Caco-2 (cell line): ENCODE measurements at places on chromosomes 16 and 17. TPM values are rescaled to one million over a fixed set of nuclear protein-coding genes. Genes with fewer than 3 reads are reported as not detected.

Gene CA5A
- 0.74 and 1.7 TPM in 2 replicates for total RNA-seq

Gene GALR2
- 0.50 and 0.79 TPM in 2 replicates for total RNA-seq

Gene GLIS2
- 12.3 and 13.1 TPM in 2 replicates for total RNA-seq

Gene CTRB1
- not detected in 2 replicates for total RNA-seq

Gene SENP3
- 29.2 and 30.2 TPM in 2 replicates for total RNA-seq

Gene TPSG1
- total RNA-seq = not detected in 2 replicates

Gene C17orf58
- 13.5 and 14.4 TPM in 2 replicates for total RNA-seq

DNA sequence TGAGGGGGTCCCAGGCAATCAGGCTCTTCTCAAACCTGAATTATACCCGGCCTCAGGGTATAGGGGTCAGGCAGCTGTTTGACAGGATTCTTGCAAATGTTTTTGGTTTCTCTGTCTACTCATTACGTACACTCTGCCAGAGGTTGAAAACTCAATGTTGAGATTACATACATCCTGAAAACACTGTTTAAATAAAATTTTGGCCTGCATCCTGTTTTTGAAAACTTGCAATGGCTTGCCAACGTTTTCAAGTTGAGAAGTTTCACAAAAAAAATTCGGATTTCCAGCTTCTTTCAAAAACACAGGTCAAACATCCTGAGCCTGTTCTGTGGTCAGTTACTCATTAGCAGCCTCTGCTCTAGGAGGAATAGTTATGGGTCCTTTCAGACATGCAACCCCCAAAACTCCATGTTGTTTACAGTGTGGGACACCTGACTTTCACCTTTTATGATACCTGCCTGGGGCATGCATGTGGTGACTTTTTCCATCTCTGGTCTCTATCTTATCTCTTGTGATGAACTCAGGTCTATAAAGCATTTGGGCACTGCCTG is 577.8 kb downstream of the WWOX start:
- H3K4me3 ChIP-seq = no peak overlapping the region
- H3K36me3 ChIP-seq = no peaks in the 10 kb centered on the region
- H3K27me3 ChIP-seq = no peaks in the 10 kb centered on the region
- H3K4me1 ChIP-seq = no peaks in the 10 kb centered on the region
- no peak for DNase-seq

- peaks cover 13% of the 10 kb centered on the region for H3K4me1 ChIP-seq
- H3K27me3 ChIP-seq = no peaks in the 10 kb centered on the region
- no peak for DNase-seq
- H3K4me3 ChIP-seq = no peak overlapping the region
- no peaks in the 10 kb centered on the region; the same call in 1 of the 2 replicates for H3K36me3 ChIP-seq
- no peak overlapping the region for H3K27ac ChIP-seq
Observed at GRCh38 chr16:55505333-55506015, 3.4 kb upstream of the LPCAT2 start.

GRCh38 chr17:65013613-65014391 is 42.7 kb downstream of the GNA13 start:
- no peak for DNase-seq
- H3K4me3 ChIP-seq = no peak overlapping the region
- no peaks in the 10 kb centered on the region for H3K27me3 ChIP-seq
- H3K27ac ChIP-seq = no peak overlapping the region
- no peaks in the 10 kb centered on the region for H3K4me1 ChIP-seq

- DNase-seq = no peak
- H3K27ac ChIP-seq = peak overlapping the region; percentile 82
- peaks cover 64% of the 10 kb centered on the region for H3K4me1 ChIP-seq
- no peaks in the 10 kb centered on the region for H3K27me3 ChIP-seq
- H3K36me3 ChIP-seq = no peaks in the 10 kb centered on the region
- H3K4me3 ChIP-seq = no peak overlapping the region
Observed at GRCh38 chr17:66549731-66550207, 247.4 kb downstream of the PRKCA start.

- no peak for DNase-seq
- peaks cover 18% of the 10 kb centered on the region for H3K4me1 ChIP-seq
- no peak overlapping the region for H3K4me3 ChIP-seq
- H3K36me3 ChIP-seq = no peaks in the 10 kb centered on the region
Observed at GRCh38 chr17:64111831-64112230, 18.1 kb downstream of the ERN1 start.

GRCh38 chr16:15897834-15898254 is 9.4 kb upstream of the CEP20 start:
- H3K4me3 ChIP-seq = no peak overlapping the region
- H3K27me3 ChIP-seq = no peaks in the 10 kb centered on the region
- no peaks in the 10 kb centered on the region for H3K36me3 ChIP-seq
- peaks cover 9% of the 10 kb centered on the region for H3K4me1 ChIP-seq

DNA sequence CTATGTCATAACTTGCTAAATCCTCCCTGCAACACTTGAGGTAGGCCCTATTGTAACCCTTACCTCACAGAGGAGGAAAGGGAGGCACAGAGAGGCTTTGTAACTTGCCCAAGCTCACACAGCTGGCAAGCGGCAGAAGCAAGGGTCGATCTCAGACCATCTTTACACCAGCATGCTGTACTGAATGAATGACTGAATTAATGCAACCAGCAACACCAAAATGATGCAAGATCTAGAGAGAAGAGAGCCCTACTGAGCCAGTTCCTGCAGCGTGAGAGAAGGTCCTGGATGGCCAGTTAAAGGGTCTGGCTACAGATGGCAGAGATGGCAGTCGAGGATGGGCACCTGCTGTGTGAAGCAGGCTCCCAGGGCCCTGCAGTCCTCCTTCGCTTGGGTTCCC is 8.2 kb upstream of the KLHL36 start:
- H3K27ac ChIP-seq = no peak overlapping the region
- no peak for DNase-seq
- no peaks in the 10 kb centered on the region for H3K27me3 ChIP-seq

DNA sequence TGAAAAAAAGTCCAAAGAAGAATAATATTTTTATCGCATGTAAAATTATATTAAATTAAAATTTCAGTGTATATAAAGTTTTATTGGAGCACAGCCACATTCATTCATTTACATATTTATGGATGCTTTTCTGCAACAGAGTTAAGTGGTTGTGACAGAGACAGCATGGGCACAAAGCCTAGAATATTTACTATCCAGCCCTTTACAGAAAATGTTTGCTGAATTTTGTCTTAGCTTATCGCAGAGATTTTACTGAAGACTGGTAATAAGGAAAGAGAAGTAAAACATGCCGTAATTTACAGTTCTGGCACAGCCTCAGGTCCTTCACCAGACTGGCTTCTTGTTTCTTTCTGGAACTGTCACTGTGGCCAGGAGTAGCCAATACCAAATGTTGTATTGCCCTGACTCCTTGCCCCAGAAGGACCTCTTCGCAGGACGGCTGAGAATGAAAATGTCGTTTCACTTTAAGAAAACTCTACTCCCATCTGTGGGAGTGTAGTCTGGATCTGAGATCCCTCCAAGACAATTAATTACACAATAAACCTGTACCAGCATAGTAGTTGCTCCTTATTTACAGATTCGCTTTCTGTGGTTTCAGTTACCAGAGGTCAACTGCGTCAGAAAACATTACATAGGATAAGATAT is 94.9 kb upstream of the GOT2 start:
- no peaks in the 10 kb centered on the region for H3K27me3 ChIP-seq
- no peaks in the 10 kb centered on the region for H3K4me1 ChIP-seq
- no peaks in the 10 kb centered on the region for H3K36me3 ChIP-seq
- H3K27ac ChIP-seq = no peak overlapping the region

- H3K27me3 ChIP-seq = no peaks in the 10 kb centered on the region
- H3K27ac ChIP-seq = no peak overlapping the region
- no peak overlapping the region for H3K4me3 ChIP-seq
- H3K4me1 ChIP-seq = no peaks in the 10 kb centered on the region
- no peak for DNase-seq
- no peaks in the 10 kb centered on the region for H3K36me3 ChIP-seq
Observed at GRCh38 chr16:6709736-6710135, 622.9 kb upstream of the RBFOX1 start.

DNA sequence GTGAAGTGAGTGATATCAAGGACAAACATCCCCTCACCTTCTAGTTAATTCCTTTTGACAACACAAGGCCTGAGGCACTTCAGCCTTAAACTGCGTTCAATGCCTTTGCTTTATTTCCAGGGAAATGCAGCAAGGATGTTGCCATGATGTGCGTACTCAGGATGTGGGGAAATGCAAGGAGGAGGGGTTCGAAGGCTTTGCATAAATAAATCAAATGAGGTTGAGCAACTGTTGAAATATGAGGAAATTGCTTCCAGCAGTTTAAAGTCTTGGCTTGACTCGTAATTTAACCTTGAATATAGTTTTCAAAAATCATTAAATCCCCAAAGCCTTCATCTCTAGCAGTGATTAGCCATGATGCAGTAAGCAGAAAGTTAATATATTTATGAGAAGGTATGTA is 81.8 kb upstream of the CCL2 start:
- no peak overlapping the region for H3K4me3 ChIP-seq
- H3K4me1 ChIP-seq = no peaks in the 10 kb centered on the region
- H3K36me3 ChIP-seq = no peaks in the 10 kb centered on the region
- H3K27ac ChIP-seq = no peak overlapping the region
- 0 out of 2 replicates have a peak, but pooled peaks cover 3% of the 10 kb centered on the region for H3K27me3 ChIP-seq

DNA sequence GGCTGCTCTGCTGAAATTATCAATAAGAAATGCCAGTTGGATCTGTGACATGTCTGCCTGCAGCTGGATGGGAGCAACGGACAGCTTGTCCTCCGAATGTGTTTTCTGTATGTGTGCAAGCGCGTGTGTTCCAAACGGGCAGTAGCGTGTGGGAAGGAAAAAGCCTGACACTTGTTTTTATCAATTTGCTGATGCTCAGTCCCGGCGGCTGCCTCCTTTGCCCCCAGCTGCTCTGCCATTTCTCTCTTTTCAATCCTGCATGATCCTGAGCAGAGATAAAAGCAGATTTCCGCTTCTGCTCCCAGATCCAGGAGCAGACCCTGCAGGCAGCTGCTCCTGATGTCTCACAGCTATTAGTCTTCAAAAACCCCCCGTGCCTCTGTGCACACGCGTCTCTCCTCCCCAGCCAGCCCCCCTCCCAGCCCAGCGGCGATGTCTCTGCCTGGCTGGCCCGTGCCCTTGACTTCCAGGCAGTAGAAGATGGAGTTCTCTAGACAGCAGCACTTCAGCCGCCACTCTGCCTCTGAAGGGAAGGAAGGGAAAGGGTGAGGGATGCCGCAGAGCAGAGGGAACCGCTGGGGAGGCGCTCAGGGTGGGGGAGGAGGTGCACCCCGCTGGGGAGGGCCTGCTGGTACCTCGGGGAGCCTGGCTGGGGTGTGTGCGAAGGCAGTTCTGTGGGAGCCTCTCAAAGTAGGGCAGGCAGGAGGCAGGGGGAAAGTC is 4.1 kb downstream of the PRCD start:
- peaks cover 9% of the 10 kb centered on the region for H3K4me1 ChIP-seq
- no peak overlapping the region for H3K27ac ChIP-seq
- no peaks in the 10 kb centered on the region for H3K27me3 ChIP-seq
- no peak overlapping the region for H3K4me3 ChIP-seq
- no peak for DNase-seq
- H3K36me3 ChIP-seq = no peaks in the 10 kb centered on the region

DNA sequence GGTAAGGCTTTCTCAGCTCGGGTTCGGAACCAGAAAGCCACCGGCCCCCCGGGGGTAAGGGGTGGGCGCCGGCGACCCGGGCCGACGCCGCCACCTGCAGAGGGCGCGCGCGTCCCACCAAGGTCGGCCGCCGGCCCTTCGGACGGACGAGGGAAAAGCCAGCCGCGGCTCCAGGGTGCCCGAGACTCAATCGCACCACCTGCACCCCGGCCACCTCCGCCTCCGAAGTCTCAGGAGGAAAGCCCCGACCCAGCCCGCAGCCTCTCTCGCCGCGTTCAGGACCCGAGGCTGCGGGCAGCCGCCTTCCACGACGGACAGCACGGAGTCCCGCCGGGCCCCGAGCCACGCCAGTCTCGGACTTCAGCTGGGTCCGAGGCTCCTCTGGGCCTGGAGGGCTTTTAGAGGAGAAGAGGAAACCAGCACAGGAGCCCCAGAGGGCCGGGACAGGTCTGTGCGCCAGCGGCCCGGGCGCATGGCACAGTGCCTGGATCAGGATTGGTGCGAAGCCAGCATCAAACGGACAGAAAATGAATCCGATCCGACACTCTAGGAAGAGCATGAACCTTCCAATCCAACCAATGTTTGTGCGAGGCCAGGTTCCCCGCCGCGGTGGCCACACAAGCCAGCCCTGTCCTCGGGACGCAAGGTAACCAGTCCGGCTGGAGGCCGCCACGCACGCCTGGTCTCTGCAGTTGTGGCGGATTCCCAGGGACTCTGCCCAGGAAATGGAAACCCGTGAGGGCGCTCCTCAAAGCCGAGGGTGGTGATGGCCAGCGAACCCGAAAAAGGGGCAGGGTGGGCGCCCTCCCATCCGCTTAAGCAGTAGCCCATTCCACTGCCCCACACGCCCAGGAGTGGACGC is 6.7 kb downstream of the CBX8 start:
- no peak overlapping the region for H3K4me3 ChIP-seq
- no peaks in the 10 kb centered on the region for H3K36me3 ChIP-seq
- DNase-seq = no peak
- H3K4me1 ChIP-seq = no peaks in the 10 kb centered on the region; the same call in 1 of the 2 replicates
- H3K27me3 ChIP-seq = no peaks in the 10 kb centered on the region

DNA sequence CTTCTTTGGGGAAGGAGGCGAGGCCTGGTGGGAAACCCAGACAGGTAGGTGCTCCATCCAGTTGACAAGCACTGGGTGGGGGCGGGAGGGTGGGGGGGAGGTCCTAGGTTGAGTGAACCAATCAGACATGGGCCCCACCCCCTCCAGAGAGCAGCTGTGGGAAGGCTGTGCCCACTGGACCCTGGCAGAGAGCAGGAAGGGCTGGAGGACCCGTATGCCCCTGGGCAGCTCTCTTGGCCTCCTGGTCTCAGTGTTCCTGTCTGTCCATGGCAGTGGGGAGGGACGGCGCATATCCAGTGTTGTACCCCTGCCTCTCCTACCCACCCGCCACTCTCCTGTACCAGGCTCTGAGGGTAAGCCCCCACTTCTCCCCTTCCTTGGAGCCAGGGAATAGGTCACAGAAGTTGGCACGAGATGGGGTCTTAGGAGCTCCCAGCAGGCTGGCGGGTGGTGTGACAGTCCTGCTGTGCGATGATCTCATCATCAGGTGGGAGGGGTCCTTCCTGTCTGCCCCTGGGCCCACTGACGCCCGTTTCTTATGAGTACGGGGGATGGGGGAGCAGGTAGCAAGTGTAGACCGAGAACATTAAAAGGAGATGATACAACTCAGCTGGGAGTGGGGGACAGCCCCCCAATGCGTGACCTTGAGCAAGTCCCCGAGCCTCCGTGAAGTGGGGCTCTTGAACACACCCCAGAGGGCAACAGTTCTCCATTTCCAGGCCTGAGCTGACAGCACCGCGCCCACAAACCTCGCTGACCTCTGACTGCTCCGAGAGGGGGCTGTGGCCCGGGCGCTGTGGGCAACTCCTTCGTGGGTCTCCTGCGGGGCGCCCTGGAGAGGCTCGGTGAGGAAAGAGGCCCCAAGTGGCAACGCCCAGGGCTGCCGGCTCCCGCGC is 1.2 kb upstream of the ZFPM1 start:
- peaks cover 23% of the 10 kb centered on the region for H3K4me1 ChIP-seq
- H3K27ac ChIP-seq = peak overlapping the region; percentile 84
- H3K27me3 ChIP-seq = no peaks in the 10 kb centered on the region
- no peak for DNase-seq
